ENCODE measurements at places on chromosomes 16 and 17.

- no peak for DNase-seq
Measured at GRCh38 chr16:65537336-65537735, 415.5 kb upstream of the CDH11 start.

GRCh38 chr16:77383606-77384187 lies 51.1 kb downstream of the ADAMTS18 start:
- DNase-seq: no peak

- no peak for DNase-seq
Measured at GRCh38 chr16:87323727-87324410, 6.7 kb upstream of the C16orf95 start.

GRCh38 chr17:30476726-30477082 lies 504 bp upstream of the GOSR1 start:
- peak; percentile 11 for DNase-seq

DNA sequence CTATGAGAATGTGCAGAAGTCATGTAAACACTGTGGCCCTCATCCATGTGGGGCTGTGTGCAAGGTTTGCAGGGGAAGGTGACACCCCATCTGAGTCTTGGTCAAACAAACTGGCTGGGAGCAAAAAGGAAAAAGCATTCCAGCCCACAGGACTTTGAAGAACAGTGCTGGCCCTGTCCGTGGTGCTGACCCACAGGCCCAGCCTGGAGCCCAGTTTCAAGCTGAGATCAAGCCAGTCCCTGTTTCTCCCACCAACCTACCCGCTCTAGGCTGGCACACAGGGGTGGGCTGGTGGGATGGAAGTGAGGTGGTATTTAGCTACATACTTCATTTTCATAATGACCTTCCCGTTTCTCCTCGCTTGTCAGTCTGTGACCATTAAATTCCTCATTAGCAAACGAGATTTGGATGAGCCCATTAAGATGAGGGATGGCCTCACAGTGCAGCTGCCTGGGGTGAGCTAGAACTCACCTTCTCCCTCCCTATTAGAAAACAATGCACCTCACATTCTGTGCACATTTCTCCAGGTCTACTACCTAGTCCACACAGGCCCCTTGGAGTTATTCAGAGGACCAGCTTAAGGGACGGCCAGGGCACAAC lies 12.6 kb upstream of the RPL38 start:
- no peak for DNase-seq

DNA sequence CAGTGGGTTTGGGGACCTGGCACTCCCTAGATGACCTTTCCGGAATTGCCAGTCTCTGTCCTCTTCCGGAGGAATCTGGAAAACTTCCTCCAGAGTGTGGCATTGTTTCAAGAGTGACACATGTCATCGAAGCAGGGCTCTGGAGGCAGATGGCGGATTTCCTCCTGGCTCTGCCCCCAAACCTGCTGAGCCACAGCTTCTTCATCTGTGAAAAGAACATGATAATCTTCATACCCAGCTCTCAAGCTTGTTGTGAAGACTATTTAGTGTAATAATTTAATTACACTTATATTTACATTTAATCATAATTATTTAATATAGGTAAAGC lies 19.7 kb upstream of the TEX2 start:
- DNase-seq: no peak

DNA sequence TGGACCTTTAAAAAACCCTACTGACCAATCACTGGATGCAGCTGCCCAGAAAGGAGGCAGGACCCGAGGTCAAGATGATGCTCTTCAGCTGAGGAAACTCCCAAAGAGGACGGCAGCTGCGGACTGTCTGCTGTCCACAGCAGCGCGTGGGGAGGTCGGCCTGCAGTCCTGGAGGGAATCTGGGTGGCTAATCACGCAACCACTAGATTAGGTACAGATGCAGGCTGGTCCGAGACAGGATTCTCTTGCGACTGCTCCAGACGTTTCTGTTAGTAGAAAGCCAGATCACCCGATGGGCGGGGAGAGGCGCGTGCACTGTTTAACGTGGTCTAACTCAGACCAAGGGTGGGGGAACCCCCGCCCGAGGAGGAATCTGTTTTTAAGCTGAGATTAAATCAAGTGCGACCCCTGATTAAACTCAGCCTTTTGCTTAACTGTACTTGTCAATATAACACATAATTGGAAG lies 8.8 kb downstream of the CTRB2 start:
- no peak for DNase-seq

DNA sequence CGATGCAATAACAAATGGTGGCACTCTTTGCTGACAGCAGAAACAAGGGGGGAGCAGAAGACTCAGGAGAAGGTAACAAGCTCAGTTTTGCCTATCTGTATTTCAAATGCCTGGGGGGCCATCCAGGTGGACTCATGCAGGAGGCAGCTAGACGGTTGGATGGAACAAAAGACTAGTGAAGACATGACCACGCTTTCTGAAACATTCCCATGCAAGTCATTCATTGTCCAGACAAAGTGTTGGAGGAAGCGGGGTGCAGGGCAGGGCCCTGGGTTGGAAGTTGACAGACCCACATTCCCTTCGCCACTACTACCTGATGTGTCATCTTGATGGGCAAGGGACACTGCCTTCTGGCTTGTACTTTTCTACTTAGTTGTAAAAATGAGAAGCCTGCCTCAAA lies 29.8 kb upstream of the CRYBA1 start:
- no peak for DNase-seq

- DNase-seq: no peak
Measured at GRCh38 chr17:7745748-7746470, 28.4 kb downstream of the DNAH2 start.

DNA sequence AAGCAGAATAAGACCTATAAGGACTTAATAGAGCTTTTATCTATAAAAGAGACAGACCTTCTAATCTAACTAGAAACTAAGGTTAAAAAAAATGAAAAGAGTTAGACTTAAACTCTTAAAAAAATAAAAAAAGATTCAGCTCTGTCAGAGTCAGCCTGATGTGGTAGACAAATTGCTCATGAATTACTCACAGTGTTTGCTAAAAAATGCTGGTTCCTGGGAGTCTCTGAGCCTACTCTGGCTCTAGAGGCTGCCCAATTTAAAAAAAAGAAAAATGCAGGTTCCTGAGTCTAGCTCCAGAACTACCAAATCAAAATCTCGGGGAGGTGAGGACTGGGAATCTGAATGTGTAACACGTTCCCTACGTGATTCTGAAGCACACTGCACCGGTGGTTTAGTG lies 18.1 kb downstream of the SOST start:
- DNase-seq: no peak

GRCh38 chr16:57642160-57643135 lies 14.0 kb downstream of the ADGRG1 start:
- no peak for DNase-seq

DNA sequence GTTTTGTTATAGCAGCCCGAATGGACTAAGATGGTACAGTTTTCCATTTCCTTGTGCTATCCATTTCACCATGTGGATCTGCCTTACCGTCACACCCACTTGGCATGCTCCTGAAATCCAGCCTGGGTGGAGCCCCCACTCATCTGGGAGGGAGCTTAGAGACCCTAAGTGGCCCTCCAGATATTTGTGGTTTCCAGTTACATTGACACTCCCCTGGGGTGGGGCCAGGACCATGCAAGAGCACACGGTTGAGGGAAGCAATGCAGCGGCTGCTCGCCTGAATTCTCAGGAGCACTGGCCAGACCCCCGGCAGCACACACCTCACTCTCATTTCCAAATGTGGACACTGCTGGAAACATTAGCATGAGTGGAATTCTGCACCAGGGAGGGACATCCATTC lies 231.1 kb downstream of the UTP18 start:
- no peak for DNase-seq

DNA sequence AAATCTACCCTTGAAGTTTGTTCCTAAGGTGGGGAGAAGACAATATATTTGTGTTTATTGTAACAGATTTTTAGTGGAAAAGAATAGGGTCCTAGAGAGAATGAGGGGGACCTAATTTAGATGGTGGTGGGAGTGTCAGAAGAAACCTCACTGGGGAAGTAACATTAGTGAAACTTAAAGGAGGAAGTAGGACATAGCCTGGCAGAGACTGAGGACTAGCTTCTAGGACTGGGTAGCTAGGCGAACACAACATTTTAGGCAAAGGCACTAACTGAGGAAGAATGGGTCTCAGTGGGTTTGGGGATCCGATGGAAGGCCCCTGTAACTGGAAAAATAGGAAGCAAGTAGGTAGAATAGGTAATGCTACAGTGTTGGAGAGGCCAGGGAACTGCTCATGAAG lies 4.2 kb upstream of the ARL2BP start:
- DNase-seq: no peak
